HT1080 (cell line): ENCODE measurements at places on chromosomes 6 and 20. TPM values are rescaled to one million over a fixed set of nuclear protein-coding genes. Genes with fewer than 3 reads are reported as not detected.
A peak's percentile ranks its signal among the peaks of the same experiment; 100 is the strongest.

The RGS19 gene
- total RNA-seq: 37.1 and 37.3 TPM in 2 replicates

GRCh38 chr20:63073738-63074065 is 66.9 kb upstream of the BHLHE23 start:
- no peak for DNase-seq

GRCh38 chr6:166289207-166290060 is 18.8 kb downstream of the PRR18 start:
- DNase-seq: no peak

GRCh38 chr20:17795501-17796071 is 95.8 kb downstream of the BANF2 start:
- DNase-seq: no peak

DNA sequence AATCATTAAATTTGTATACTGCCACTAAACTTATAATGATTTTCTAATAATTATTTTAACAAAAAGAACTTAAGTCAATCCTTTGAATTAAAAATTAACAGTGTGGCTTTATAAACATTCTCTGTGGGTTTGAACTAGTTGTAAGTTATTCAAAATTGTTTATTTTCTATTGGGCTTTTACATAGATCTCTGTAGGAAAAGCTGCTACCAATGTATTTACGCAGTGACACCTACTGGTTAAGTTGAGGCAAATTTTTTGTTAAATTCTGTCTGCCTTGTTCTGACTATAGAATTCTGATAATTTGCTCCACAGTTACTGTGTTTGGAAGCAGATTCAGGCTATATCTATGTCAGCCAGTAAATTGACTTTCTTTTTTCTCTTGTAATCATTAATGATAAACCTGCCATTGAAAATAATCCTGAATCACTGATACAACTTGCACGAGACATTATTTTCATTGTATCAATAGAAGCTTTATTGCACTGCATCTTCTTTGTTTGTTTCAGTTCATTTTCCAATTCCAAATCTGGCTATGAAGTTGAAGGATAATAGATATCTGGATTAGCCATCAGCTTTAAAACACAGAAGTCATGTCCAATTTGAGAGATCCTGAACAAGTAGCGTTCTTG is 66.0 kb upstream of the UTRN start:
- DNase-seq: peak; percentile 31

- DNase-seq: no peak
Observed at GRCh38 chr6:41167173-41167963, 4.5 kb upstream of the TREM2 start.

DNA sequence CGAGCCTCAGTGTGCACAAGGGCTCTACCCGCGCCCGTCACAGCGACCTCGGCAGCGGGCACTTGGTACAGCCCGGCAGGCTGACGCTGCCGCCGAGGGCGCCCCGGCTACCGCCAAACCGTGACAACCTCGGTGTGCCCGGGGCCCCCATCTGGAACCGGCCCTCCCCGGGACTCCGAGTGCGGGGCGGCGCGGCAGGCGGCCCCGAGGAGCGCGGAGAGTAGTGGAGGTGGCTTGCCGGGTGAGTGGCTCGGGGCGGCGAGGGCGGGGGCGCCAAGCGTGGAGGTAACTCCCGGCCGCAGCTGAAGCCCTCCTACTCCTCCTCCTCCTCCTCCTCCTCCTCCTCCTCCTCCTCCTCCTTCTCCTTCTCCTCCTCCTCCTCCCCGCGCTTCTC is at the start of gene ISM1:
ISM1 (plus strand) TSS at position 371 of the 394 bp plus-strand sequence. CDS start 503 bp downstream, outside the sequence.
- DNase-seq: peak; percentile 36

DNA sequence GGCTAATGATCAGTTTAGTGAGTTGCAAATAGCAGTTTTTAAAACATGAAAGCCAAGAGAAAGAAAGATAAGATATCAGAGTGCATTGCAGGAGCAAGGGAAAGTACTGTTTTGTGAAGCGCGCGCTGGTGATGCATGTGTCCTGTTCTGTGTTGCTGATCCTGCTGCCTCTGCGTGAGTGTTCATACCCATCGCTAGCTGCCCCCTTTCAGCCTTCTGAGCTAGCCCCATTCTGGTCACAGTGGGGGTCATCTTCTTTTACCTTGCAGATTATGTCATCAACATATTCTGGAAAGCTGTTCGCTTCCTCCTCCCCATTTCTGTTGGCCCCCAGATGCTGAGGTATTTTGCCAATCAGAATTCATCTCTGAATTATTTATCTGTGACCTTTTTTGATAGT is 1.9 kb downstream of the MRAP2 start:
- no peak for DNase-seq

GRCh38 chr20:62805711-62806382 is 1.2 kb downstream of the OGFR start:
- DNase-seq: no peak

DNA sequence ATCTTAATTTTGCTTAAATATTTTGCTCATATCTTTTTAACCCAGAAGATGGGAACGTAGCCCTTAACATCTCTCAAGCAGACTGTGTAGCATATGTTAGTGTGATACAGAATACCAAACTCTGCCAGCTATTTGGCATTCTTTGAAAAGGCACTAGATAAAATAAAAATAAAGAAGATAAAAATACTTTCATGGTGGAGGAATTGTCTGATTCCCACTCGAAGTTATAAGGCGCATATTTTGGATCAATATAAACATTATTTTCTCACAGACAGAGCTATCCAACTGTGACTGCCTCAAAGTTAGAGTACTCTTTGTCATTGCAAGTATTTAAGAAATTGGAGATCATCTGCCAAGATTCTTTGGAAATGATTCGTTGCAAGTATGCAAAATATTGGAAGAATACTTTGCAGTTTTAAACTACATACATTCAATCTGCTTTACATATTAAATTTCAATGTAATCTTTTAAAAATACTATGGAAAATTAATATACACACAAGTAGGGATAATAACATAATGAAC is 10.8 kb upstream of the EEF1E1 start:
- DNase-seq: no peak

- DNase-seq: no peak
Observed at GRCh38 chr20:48795732-48796131, 32.1 kb downstream of the PREX1 start.

- no peak for DNase-seq
Observed at GRCh38 chr6:42182101-42182500, 8.9 kb downstream of the GUCA1A start.

DNA sequence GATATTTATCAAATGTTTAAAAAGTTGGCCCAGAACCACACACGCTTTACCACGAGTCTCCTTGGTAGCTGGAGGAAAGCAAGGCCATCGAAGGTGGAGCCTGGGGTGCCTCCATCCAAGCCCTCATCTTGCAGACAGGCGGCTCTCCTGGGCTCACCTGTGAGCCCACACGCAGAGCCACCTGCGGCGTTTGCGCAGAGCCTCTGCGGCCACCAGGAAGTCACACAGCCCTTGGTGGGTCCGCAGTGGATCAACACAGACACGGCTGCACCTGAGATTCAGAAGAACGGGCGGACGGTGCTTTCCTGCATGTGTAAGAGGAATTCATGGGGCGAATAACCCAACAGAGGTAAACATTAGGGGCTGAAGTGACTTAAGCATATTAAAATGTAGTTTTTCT is 24.5 kb upstream of the SMOC2 start:
- DNase-seq: no peak
